Stimulated activated CD4-positive, alpha-beta T cell treated with anti-CD3 and anti-CD28 coated beads, TNF-alpha, amount 100 ng/mL, for 24 hours (primary cell): ENCODE measurements at places on chromosomes 5 and 9.

DNA sequence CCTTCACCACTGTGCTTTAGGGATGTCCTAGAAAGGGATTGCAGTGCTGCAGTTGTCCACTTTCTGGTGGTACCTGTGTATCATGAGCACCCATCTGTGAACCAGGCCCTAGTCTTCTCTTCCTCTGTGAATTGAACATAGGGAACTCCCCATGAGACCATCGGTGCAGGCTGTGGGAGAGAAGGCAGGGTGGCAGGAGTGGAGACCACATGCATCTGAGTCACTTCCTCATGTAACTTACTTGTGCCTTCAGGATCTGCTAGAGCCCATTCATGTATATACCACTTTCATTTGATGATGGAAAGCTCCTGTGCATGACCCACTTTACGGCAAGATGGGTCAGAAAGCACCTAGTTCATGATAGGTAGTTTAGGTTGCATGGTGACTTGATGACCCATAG lies 478.1 kb upstream of the CDH9 start:
- no peak for DNase-seq

GRCh38 chr9:129803676-129804060 lies 684 bp downstream of the TOR1B start:
- no peak for DNase-seq

DNA sequence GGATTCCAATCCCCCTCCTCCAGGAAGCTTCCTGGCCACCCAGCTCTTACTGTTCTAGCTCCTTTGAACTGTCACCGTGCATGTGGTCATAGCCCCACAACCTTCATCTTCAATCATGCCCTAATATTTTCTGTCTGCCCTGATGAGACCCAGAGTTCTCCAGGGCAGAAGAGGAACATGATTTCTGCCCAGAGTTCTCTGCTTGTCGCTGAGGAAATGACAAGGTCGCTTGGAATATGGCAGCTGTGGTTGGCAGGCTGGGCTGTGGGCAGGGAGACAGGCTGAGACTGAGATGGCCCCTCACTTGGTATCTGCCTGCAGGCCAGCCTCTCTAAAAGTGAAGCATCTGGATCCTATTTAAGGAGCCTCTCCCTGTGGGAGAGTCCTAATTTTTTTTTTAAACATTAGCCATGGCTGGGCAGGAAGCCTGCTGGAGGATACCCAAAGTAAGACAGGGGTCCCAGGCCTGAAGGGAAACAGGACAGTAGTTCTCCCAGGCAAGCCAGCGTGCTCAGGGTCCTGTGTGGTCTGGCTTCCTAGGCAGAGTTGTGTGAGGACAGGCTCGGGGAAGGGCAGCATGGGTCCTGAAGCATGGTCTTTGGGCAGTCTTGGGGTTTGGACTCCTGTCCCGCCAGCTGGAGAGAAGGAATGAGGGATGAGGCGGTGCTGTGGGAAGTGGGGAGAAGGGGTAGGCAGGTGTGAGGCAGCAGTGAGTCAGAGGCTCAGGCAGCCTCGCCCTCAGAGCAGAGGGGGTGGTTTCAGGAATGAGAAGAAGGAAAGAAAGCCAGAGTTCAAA lies 242.1 kb downstream of the FSTL4 start:
- no peak for DNase-seq

GRCh38 chr9:112570671-112571167 lies 84.1 kb downstream of the KIAA1958 start:
- no peak for DNase-seq

DNA sequence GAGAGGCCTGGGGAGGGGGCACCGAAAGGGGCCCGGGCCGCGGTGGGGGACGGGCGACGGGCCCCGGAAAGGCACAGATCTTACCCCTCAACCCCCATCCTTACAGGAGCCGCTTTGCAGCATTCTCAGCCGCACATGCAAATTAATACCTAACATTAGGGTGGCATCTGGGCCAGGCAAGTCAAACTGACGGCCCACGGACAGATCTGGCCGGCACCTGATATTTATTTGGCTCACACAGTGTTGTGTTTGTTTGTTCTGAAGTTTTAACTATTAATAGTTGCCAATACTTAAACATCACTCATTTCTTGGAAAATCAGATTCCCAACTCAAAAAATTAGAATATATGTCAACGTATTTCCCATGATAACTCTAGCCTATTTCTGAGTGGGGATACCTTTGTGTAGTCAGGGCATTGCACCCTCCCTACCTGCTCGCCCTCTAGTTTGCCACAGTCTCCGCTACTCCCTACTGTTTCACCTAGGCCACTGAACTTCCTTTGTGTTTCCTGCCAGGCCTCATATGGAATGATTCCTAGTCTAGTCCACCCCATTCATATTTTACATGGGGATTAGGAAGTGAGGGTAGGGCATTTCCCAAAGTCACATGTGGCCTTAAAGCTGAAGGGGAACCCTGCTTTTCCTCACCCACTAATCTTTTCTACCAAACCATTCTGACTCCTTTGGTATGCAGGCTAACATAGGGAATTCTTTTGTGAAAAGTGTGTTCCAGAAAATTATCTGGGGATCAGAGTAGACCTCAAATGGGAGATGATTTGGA lies 71.9 kb upstream of the LARP1 start:
- no peak for DNase-seq

DNA sequence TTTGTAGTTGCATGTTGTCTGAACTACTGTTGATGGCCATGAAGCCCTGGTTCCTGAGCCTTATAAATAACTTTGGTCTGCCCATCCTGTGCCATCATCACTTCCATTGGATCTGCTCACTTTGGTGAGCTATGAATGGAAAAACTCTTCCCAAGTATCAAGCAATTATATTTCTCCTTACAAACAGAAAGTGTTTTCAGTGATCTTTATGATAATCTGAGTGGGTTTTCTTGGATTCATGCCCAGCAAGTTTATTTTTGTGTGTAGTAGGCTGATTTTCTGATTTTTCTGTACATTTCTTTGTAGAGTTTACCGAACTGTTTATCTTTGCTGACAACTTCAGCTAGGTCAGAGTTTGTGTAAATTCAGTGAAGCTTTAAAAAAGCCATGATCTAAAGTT lies 31.0 kb downstream of the CAMK4 start:
- no peak for DNase-seq

DNA sequence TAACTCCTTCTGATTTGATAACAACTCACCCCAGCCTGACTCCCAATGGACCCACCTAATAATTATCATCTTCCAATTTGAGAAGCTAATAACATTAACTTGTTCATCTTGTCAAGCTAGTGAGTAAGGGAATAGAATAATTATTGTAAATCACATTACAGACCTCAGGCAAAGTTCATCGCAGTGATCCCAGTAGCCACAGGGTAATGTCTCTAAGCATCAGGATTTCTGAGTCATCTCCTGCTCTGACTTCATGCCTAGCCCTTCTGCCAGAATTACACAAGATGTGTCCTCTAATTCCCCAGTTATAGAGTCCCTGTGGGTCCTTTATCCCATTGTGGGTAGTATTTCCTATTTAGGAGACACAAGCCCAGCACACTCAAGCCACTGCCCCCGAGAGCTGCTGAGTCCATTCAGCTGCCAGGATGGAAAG lies 365.7 kb downstream of the DEPDC1B start:
- no peak for DNase-seq

DNA sequence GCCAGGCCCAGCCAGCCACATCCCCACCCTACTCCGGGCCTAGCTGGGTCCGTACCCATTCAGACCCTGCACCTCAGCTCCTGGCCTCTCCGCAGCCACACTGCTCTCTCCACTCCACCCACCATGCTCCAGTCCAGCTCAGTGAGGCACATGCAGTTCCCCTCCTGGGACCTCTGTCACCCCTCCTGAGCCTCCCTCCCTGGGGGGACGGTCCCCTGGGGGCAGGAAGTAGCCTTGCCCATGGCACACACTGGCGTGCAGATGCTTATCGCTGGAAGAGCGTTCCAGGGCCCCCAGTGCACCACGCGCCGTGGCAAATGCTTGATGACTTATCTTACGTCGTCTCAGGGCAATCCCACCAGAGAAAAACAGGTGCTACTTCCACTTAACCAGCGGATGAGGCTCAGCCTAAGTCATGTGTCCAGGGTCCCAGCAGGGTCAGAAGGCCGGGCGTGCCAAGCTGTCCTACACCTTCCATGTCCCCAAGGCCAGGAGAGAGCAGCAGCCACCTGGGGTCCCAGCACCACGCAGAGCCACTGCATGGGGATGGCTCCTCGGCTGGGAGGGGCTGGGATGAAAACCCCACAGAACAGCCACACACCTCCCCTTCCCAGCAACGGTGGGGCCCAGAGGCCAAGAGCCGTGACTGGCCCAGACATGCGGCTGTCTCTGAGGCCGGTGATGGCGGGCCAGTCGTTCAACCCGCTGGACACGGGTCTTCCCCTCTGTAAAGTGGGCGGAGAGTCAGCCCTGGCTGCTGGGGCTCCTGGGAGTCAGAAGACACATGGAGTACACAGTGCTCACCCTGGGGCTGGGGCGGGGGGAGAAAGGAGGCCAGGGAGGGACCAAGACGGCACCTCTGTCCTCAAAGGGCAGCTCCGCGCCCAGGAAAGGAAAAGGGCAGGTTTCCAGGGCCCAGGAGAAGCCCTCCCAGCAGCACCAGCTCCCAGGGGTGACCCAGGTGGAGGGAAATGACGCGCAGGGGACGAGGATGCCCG lies 2.6 kb upstream of the CCDC187 start:
- DNase-seq = no peak

GRCh38 chr5:96924016-96924443 lies 11.8 kb upstream of the LNPEP start:
- no peak for DNase-seq
